Right hindlimb (tissue), 1 donor: ENCODE measurements at places on chromosomes 7 and 10.

GRCh38 chr7:117863618-117864017 lies 9.6 kb downstream of the CTTNBP2 start:
- DNase-seq = no peak

DNA sequence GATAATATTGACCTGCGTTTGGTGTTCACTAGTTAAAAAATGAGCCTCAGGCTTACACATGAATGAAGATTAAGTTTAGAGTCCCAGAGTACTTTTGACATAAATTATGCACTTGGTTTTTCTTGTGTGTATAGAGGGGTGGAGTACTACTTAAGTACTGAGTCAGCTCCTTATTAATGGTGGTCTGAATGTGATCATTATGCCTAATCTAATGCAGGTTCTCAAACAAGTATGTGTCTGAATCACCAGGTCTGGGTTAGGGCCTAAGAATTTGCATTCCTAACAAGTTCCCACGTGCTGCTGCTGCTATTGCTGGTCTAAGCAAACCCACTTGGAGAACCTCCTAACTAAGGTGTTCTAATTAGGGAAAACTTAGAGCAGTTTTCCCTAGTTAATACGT lies 30.7 kb upstream of the STOX1 start:
- DNase-seq = no peak

GRCh38 chr10:47415520-47416304 lies 31.6 kb upstream of the ZNF488 start:
- DNase-seq = no peak

DNA sequence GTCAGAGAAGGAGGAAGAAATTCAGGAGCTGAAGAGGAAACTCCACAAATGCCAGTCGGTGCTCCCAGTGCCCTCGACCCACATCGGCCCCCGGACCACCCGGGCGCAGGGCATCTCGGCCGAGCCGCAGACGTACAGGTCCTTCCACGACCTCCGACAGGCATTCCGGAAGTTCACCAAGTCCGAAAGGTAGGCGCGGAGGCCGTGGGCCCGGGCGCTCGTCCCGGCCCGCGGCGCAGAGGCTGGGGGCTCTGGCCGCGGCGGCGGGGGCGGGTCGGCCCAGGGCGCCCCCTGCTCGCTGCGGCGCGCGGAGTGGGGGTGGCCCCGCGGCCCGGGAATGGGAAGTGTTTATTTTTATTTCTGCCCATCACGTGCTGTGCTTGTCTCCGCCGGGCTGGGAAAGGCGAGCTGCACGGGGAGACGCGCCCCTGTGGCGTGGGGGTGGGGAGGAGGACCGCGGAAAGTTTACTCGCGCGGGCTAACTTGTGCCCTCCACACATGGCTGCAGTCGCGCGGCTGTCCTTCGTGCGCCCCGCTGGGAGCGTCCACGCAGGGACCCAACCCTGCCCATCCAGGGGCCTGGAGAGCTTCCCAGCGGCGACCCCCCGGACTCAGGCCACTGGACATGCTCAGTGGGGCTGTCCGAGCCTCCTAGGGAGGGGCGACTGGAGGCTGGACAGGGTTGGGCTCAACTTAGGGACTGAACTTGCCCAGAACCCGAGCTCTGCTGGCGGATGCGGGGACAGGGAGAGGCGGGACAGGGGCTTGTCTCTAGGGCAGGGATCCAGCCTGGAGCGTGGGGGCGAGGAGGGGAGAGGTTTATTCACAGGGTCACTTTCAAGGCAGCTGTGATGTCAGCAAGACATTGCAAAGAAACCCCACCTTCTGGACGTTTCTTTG lies 82.6 kb upstream of the PRKG1 start:
- peak; percentile 82 for DNase-seq

- DNase-seq = no peak
These were observed 52.6 kb downstream of the SYPL1 start for GRCh38 chr7:106059556-106059955.

DNA sequence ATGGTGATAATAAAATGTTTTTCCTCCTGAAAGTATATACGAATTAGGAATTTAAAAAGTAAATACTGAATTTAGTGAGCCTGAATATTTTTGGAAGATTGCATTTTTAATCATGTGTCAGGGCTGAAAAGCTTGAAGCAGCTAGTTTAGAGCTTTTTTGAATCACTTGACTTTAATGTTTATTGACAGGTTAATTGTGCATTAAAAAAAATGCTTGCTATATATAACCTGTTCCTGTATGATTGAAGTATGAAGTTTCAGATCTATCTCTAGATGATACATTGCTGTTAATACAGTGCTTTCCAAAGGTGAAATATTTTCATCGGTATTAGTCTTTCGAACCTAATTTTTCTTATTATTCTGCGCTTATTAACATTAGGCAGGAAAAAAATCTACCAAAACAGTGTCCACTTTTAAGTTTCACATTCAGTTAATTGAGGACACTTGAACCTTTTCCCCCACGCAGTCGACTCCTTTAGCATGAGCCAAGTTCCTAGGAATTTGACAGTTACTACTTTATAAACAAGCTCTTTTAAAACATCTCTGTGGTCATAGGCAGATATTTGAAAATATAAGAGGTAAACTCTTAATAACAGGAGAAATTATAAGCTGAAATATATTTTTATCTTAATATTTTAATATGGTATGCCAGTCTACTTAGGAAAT lies 187.1 kb downstream of the MLLT10 start:
- no peak for DNase-seq

DNA sequence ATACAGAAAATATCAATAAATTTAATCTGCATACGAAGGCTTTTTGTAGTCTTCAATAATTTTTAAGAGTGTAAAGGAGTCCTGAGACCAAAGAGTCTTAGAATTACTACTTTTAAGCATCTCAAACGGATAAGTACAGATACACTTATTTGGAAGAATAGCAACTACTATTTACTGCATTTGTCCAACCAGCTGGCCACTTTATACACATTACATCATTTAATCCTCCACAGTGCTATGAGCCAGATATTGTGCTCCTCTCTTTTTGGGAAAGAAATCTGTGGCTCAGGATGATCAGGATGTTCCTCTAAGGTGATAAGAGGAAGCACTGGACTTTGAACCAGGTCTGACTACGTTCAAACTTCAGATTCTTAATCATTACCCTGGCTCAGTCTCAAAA lies 588.6 kb upstream of the LRRTM3 start:
- no peak for DNase-seq

GRCh38 chr7:51472873-51473272 lies 156.3 kb upstream of the COBL start:
- DNase-seq = no peak

DNA sequence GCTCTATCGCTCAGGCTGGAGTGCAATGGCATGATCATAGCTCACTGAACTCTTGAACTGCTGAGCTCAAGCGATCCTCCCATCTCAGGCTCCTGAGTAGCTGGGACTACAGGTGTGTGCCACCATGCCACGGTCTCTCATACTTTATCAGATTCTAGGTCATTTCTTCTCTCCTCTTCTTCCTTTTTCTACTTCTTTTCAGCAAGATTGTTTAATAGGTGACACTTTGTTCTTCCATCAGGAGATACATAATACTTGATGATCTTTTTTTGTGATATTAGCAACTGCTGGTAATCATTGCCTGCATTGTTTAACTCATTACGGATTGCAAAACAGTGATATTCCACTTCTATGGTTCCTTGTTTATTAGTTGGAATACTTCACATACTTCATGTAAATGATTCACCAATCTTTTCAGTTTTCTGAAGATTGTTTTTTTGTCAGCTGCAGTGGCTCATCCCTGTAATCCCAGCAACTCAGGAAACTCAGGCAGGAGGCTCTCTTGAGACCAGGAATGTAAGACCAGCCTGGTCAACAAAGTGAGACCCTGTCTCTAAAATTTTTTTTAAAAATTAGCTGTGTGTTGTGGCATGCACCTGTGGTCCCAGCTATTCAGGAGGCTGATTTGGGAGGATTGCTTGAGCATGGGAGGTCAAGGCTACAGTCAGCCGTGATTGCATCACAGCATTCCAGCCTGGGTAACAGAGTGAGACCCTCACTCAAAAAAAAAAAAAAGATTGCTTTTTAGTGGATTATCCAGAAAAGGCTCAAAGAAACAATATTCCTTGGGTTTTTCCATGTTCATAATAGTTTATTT lies 36.2 kb upstream of the CHST3 start:
- no peak for DNase-seq

- no peak for DNase-seq
These were observed 146.2 kb upstream of the NFE2L3 start for GRCh38 chr7:26005683-26006410.

DNA sequence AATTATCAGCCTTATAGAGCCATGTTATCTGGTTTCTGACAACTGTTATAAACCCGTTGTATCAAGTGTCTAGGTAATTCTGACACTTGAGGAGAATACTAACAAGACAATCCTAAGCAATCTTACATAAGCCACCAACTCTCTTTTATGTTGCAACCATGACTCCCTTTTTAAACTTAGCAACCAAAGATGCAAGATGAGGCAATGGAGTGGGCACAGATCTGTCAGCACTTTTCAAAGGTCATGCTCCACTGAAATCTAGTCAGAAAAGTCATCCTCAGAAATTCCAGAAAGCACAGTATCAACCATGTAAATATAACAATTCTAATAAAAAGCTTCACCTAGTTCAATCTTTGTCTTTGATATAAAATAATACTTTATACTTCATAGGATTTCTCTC lies 77.0 kb upstream of the SEMA3A start:
- DNase-seq = no peak

- no peak for DNase-seq
These were observed 49.1 kb downstream of the RAPGEF5 start for GRCh38 chr7:22307816-22308215.

- no peak for DNase-seq
These were observed 180.6 kb downstream of the CHCHD3 start for GRCh38 chr7:132901241-132901640.

DNA sequence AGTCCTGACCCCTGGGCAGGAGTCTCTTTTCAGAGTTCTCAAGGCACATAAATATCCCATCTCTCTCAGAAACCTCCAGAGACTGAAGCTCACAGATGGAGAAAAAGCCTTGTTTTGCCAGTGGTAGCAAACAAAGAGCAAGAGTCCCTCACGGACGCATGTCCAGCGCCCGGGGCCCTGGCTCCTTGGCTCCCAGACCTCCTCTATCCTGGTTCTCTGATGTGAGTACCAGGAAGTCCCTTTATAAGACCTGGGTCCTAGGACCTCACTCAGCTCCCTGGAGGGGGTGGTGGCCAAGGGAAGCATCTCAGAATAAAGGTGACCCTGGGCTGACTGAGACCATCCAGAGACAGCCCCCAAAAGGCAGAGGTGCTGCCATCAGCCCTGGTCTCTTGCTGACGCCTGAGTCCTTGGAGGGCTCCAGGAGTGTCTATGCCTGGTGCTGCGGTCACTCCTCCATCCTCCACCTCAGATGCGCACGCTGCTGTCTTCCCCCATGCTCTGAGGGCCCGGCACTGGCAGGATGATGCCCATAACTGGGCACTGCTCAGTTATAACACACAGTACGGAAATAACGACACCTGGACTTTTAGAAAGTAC lies 221.5 kb downstream of the TNS3 start:
- DNase-seq = no peak

DNA sequence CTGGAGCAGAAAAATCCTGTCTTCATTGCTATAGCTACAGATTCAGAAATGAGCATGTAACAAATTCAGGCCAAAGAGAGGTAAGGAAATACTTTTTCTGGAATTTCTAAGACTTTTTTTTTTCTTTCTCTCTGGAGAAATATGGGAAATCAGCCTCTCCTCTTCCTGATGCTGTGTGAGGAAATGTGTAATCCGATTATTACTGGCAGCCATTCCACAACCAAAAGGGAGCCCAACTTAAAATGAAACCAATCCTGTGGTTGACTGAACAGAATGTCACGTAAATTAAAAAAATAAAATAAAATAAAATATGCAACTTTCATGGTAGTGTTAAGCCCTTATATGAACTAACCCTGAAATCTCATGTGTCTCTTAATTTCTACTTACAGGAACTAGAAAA lies 10.7 kb upstream of the POT1 start:
- no peak for DNase-seq

- peak; percentile 77 for DNase-seq
These were observed 41.4 kb downstream of the COL1A2 start for GRCh38 chr7:94436018-94436604.

- DNase-seq = no peak
These were observed 199.7 kb downstream of the MLLT10 start for GRCh38 chr10:21733710-21734109.

DNA sequence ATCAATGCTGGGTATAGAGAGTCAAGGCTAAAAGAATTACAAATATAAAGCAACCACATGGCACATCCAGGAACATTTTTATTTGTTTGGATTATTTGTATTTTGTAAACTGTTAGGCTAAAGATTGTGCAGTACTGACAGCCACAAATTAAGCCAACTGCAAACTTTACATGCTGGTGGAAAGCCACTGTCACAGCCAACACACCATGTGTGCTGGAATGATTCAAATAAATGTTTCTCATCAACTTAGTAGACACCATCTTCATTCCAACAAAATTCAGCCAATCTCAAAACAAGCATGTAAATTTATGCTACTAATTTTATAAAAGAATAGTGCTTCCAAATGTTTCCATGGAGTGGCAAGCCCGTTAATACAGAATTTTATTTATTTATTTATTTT lies 211.8 kb downstream of the ELMO1 start:
- no peak for DNase-seq
